ENCODE measurements at places on chromosomes 3 and 15.

- DNase-seq = no peak
Measured at GRCh38 chr15:77201665-77202064, 130.8 kb upstream of the TSPAN3 start.

GRCh38 chr3:141391298-141391990 lies 23.1 kb downstream of the ZBTB38 start:
- no peak for DNase-seq

DNA sequence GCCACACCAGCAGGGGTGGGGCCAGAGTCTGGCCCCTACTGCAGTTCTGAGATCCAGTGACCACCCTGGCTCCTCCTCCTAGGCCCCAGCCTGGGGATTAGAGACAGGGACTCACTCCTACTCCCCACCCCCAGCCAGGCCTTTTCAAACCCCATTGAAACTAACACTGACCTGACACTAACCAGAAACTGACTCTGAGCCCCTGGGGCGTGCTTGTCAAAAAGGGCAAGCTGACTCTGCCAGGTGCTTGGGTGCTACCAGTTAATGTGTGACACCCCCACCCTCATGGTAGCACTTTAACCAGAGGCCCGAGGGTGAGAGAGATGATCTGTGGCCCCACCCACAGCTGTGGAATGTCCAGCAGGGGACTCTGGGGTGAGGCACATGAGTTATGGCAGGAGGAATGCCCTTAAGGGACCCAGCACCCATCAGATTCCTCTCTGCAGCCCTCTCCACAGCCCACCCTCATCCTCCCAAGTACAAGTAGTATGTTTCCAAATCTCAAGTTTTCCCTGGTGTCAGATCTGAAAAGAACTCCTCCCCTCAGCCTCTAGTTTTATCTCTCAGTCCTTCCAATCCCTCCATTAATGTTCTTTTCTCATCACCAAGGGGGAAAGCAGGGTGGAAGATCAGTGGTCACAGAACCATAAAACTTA lies 1.4 kb downstream of the PTH1R start:
- DNase-seq = no peak

- peak; percentile 20 for DNase-seq
Measured at GRCh38 chr3:109336291-109336861, 970 bp downstream of the DPPA4 start.

DNA sequence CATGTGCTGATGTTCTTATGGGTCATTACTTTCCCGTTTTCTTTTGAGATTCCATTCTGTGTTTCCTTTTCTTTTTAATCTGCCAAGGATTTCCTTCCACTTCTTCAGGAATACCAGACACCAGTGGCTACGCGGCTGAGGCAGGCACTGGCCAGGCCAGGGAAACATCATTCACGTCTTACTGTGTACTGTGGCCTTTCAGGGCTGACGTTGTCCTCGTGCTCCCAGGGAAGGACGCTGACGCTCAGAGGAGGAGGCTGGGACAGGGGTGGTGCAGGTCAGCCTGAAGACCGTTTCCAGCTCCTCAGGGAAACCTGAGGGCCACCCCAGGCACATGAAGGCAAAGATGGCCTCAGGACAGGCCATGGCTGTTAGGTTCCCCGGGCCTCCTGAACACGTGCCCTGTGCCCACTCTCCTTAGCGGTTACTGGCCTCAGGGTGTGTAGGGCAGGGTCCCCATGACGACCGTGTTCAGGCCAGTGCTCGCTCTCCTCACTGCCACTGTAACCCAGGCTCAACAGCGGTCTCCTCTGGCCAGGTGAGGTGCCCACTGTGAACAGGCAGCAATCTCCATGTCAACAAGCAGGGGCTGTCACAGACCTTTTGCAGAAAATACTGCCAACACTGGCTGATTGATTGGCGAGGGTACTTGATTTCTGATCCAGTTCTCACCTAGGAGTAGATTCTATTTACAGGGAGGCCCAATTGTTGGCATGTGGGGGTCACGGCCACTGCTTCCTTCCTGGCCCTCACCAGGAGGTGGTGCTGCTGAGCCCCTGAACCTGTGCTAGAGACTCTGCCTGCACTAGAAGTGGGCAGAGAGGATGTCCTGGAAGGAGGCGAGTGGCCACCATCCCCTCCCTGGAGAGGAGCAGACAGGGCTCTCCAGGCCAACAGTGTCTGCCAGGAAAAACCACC lies 169.5 kb downstream of the ATP10A start:
- peak; percentile 42 for DNase-seq

- DNase-seq = no peak
Measured at GRCh38 chr3:61448378-61448777, 113.0 kb upstream of the PTPRG start.

DNA sequence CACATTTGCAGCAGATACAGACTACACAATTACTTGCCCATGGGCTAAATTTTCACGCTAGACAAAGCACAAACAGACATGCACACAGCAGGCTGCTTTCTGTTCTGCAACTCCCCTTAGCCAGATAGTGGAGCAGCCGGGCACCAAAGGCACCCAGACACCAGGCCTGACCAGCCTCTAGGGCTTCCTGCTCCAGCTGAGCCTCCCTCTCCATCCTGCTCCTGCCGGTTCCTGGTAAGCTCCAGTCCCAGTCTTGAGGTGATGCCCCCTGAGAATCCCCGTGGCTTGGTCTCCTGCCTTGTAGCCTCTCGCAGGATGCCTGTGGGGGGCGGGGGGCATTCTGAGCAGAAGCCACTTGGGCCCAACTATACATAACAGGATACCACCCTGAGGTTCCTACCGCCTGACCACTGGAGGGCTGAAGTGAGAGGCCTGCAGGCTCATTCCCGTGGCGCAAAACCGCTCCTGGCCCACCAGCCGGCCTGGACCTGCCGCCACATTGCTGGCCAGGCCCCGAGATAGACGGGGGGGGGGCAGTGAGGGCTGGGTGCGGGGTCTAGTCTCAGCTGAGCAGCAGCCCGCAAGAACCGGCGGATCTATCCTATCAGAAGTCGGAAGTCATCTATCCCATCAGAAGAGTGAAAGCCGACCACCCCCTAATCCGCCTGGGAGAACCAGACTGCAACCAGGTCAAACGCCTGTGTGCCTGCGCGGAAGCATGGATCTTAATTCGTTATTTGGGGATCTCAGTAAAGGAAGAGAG lies 3.9 kb downstream of the FOXL2 start:
- DNase-seq = no peak
